Stimulated activated CD4-positive, alpha-beta T cell treated with anti-CD3 and anti-CD28 coated beads, Interleukin-1b, Interleukin-23, amount 100 ng/mL, for 1 hour (primary cell): ENCODE measurements at places on chromosomes 2 and 18.

DNA sequence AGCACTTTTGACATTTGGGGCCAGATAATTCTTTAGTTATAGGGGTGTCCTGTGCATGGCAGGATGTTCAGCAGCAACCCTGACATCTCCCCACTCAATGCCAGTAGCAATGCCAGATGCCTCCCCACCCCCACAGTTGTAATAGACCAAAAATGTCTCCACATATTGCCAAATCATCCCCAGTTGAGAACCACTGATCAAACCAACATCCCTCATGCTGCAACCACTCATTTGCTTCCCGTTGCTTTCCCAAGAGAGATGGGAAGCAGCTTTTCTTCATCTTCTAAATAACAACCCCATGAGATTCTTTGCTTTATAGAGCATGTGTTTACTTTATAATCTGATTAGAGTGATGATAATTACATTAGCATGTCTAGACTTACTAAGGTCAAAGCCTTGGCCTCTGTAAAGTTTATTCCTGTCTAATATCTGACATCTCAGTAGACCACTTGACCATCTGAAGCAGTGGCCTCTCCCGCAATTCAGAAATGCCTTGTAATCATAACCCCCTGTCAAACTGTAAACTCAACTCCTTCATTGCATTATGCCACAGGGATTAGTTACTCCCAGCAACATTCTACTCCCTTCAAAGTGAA lies 28.7 kb upstream of the C1D start:
- no peak for DNase-seq

DNA sequence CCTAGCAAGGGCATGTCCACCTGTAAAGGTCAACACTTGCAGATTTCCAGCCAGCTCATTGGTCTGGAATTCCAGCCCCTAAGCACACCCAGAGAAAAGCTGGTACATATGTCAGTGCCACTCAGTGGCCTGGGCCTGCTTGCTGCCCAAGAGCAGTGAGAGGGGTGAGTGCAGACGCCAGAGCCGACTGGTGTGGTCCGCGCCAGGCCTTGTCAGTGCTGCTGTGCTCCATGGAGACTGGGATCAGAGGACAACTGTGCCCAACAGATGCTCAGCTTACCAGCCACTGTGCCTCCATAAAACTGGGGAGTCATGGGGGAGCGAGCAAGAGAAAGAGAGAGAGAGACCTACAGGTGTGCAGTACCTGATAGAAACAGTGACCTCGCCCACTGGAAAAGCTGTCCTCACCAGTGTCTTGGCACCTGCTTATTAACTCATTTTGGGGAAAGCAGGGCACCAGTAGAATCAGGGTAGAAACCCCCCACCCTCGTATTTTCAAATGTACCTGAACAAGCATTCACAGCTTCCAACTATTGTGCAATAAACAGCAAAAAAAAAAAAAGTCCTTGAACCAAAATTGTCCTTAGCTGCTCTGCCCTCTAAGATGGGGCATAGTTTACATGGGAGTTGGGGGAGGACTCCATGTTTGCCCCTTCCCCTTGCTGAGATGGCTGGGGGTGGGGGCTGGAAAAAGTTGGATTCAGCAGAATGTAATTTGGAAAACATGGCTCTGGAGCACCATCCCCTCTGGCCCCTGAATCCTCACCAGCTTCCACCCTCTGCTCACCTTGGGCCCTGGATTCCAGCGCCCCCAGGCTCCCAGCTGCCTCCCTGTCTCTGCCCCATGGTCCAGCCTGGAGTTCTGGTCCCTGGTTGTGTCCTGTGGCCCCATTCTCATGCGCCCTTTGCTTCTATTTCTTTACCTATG lies 1.4 kb upstream of the SP140L start:
- no peak for DNase-seq

DNA sequence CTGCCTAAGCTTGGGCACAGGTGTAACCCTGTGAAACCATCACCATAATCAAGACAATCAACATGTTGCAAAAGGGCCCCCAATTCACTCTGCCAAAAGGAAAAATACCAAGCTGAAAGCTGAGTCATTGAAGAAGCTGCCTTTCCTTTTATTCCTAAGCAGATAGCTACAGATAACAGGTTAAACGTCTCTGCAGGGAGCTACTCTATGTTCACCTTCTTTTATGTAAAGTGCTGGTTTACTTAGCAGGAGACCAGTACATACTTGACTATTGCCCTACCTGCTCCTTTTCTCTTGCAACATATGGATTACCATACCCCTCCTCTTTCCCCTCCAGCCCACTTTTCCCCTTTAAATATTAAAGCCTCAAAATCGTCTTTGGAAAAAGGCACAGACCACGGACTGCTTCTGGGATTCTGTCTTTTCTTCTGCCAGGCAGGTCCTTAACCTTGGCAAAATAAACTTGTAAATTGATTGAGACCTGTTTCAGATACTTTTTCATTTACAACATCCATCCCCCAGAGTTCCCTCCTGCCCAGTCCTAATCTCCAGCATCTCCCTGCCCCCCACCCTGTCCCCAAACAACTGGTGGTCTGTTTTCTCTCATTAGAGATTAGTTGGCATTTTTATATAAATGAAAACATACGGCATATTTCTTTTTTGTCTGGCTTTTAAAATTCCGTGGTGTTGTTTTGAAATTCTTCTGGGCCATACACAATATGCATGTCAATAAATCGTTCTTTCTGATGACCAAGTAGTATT lies 37.8 kb upstream of the LDLRAD4 start:
- no peak for DNase-seq

- no peak for DNase-seq
Observed at GRCh38 chr2:187874786-187875185, 320.6 kb upstream of the TFPI start.

- no peak for DNase-seq
Observed at GRCh38 chr2:11680901-11681721, 11.1 kb upstream of the NTSR2 start.

DNA sequence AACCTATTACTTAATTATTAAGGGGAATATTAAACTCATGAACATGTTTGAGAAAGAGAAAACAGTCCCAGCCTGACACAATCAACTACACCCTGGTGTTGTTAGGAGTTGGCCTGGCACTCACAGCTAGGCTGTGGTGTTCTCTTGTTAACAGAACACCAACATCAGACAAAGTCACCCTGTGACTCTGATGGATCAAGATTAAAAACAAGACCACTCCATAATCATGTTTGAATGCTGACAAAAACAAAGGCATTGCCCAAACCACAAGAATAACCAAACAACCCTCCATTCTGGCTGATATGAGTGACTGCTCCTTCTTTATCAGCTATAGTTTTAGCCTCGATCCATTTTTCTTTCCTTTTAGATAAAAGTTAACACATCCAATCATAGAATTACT lies 3.0 kb downstream of the BOLL start:
- no peak for DNase-seq

DNA sequence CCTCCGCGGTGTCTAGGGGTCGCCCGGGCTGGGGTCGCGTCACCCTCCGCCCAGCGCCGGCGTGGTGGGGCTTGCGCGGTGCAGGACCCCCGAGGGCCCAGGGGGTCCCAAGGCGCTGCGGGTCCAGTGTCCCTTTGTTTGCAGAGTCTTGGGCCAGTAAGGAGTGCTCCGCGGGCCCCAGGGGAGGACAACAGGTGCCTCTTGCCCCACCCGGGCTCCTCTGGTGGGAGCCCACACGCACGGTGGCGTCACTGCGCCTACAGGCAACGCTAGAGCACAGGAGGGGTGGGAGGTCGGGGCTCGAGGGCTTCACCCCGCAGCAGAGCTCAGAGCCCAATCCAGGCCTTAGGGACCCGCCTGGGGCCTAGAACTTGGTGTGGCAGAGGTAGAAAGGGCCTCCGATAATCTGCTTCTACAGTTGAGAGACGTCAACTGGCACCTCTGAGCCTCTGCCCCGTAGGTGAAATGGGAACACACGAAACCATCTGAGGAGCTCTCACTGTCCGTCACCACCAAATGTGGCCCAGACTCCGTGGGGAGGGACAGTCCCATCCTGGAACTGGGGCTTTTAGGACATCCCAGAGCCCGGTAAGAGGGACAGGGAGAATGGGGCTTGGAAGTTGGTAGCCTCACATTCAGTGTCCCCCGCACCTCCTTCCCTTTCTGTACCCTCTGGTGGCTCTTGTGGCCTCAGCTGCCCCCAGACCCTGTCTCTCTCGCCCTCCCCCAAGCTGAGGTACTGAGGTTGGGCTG lies 1.4 kb downstream of the ARID5A start:
- DNase-seq: no peak

DNA sequence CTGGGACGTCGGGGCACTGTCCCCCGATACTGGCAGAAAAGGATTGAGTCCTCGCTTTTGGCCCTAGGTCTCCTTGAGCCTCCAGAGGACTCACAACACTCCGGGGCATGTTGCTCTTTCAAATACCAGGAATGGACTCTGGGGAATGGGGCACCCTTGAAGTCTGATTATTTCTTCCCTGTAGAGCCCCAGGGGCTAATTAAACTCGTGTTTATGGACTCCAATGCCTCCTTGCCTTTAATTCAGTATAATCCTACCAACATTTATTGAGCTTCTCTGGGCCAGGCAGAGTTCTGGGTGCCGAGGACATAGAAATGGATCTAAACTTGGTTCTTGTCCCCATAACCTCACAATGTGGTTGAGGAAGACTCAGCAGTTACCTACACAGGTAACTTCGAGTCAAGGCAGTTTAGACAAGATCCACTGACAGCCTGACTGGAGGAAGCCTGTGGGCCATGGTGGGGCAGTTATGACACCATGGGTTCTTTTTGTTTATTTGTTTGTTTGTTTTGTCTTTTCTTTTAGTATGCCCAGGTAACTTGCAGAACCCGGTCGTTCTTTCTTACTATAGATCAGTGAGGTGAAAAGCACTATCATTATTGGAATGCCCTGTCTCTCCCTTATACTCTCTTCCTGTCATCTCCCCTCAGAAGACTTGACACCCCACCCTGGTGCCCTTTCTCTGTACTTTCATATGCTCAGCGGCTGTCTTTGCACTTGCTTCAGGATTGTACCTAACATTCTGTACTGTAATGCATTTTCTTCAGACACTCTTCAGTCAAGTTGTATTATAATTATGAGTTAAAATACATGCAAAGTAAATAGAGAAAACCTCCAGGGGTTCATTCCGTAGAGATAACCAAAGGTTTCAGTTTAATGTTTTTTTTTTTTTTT lies 3.2 kb downstream of the CFLAR start:
- DNase-seq: no peak

- no peak for DNase-seq
Observed at GRCh38 chr18:65937180-65937579, 186.4 kb downstream of the CDH7 start.

DNA sequence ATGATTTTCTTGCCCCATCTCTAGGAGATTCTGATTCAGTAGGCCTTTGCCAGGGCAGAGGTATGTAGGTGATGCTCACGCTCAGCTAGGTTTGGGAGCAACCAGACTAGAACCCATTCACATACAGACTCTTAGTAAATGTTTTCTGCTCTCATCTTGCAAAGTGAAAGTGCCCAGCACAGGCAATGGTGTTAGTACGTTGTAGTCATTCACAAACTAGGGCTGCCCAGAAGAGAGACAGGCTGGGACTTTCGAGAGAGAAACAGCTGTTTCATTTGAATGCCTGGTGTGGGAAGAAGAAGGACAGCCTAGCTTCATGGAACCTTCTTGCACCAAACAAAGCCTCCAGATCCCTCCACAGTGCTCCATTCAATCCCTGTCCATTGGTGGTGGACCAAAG lies 19.4 kb downstream of the DDX18 start:
- no peak for DNase-seq

- no peak for DNase-seq
Observed at GRCh38 chr18:12287684-12288402, 20.2 kb upstream of the TUBB6 start.

DNA sequence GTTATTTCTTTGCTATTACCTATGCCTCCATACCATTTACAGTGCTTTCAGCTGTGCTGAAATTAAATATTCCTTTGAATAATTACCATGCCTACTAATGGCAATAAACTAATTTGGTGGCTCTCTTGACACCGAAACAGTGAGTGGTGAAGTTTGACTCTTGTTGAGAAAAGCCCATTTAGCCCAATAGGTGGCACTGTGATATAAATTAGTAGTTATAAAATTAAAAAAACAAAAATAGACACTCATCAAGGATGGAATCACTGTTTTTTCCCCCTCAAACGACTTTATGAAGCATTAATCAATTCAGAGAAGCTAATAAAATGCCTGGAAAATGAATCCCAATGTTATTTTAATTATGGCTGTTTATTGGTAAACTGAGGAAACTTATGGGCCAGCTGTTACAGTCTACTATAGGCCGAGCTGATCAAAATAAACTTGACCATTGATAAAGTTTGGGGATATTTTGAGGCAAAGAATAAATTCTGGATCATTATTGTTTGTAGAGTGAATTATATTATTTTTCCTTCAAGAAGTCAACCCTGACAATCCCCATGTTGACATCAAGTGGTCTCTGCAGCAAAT lies 339.6 kb downstream of the TRIB2 start:
- DNase-seq: no peak

DNA sequence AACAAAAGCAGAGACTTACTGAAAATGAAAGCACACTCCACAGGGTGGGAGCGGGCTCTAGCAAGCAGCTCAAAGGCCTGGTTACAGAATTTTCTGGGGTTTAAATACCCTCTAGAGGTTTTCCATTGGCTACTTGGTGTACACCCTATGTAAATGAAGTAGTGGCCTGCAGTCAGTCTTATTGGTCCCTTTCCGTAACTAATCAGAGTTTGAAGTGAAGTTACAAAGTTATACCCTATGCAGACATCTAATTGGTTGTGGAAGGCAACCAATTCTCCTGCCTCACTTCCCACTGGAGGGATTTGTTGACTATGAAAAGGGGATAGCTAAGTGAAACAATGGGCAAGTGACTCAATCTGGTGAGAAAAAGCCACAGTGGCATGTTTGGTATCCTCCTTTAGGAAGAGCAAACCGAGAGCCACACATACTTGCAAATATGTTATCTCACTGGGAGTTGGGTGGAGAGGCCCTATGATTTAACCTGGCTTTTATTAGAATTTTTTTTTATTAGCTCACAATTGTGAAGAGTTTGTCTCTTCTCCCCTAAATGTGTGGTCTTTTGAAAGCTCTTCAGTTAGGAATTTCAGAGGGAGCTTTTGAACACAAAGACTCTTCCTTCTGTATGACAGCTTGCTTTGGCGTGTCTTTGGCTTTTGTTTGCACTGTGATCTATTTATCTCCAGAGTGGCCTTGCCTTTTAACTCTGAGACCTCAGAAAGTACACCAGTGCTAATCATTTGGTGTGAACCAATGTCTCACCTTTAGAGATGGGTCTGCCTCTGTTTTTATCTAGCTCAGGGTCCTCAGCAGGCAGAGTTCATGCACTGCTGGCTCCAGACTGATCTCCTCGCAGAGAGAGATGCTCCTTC lies 69.6 kb downstream of the MAP4K4 start:
- no peak for DNase-seq

DNA sequence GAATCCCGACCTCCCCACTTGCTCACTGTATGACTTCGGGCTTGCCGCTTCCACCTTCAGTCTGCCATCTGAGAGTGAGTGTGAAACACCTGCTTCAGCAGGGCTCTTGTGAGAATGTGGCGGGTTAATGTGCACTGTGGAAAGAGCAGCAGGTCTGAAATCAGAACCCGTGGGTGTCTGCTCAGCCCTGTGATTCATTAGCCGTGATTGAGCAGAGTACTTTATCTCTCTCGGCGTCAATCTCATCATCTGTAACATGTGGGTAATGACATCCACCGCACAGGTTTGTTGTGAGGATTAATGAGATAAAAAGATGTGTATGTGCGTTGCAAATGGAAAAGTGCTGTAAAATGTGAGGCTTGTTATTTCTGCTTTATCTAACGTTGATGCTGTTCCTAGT lies 128.6 kb downstream of the LRATD1 start:
- no peak for DNase-seq
